ENCODE measurements at places on chromosomes 5 and 9.

GRCh38 chr9:126056312-126057021 lies 270.2 kb upstream of the MVB12B start:
- no peak for DNase-seq

DNA sequence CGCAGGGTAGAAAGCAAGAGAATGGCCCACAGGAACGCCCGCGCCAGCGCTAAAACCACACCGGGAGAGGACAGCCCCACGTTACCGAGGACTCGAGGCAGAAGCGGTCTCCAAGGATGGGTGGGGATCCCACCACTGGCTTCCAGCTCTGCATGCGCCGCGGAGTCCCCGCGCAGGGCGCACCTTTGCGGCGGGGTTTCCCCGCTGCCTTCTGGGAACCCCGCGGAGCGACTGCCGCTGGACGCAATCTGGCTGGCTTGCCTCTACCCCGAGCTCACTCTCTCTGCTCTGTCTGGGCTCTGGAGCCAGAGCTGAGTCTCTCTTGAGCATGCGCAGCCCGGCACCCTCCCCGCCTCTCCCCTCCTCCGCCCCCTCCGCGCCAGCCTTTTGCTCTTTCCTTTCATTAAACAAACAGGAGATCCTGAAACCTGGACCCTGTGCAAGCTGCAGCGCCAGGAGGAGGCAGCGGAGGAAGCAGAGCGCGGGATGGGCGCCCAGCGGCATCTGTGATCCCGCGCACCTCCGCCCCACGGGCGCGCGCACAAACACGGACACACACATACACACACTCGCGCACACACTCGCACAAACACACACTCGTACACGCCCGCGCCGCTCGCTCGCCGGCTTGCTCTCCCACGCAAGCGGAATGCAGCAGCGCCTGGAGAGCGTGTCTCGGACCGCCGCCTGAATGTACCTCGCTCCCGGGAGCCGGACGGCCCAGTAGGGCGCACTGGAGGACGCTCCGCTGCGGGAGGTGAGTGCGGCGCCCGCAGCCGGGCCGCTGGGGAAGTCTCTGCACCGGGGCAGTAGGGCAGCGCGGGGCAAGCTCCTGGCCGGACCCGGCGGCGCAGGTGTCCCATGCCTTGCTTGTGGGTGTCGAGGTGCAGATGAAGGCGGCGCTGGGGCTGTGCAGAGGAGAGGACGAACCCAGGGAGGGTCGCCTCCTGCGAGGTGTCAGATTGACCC lies at the start of gene PLPPR1:
PLPPR1 (plus strand) TSS at position 382 of the 969 bp plus-strand sequence.
- peak; percentile 85 for DNase-seq

DNA sequence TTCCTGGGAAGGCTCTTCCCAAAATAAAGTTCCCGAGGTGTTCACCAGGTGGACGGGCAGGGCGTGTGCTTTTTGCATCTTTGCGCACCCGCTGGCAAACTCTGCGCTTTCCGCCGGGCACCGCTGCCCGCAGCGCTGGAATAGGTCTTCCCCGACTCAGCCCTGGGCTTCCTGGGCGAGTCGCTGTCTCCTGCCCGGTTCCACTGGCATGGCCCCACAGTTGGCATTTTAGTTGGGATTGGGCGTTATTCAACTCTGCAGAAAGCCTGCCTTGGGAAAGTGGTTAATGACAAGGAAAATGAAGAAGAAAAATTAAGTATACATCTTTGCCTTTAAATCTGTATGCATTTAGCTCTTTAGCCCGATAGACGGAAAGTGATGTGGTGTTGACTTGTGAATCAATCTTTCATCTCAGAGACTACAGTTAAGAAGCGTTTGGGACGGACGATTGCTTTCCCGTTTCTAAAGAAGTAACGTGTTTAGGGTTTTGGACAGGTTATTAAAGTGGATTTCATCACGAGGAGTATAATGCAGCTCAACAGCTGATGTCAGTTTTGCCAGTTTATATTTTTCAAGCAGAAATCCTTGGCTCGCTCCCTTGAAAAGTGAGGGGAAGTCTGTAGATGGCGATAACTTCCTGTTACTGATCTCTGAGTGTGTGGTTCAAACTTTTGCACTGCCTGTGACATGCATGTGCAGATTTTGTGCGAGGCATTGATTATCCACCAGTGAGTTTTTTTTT lies 946 bp downstream of the ADCY2 start:
- no peak for DNase-seq

DNA sequence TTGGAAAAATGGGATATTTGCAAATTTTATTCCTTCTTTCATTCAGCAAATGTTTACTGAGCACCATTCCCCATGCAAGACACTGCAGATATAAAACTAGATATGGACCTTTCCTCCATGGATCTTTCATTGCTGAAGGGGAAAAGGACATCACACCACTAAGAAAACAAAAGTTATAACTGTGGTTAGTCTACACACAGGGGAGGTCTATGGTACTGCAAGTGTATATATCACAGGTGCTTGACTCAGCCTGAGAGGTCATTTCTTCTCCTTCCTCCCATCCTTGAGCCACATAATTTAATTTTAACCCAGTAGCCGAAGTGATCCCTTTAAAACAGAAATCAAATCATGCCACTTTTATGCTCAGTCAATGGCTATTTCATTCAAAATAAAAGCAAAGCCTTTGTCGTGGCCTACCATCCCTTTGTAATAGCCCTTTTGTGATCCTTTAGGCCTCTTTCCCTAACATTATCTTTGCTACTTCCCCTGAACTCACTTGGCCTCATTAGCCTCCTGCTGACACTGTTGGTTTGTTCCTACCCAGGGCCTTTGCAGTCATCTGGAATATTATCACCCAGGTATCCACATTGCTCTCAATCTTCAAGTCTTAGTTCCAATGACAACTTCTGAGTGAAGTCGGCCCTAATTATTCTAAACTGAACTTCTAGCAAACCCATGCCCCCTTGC lies 213.2 kb downstream of the GABRB2 start:
- no peak for DNase-seq

Measured in head of caudate nucleus (tissue), 42 donors.